ENCODE measurements at places on chromosomes 2 and 18.

- no peak for DNase-seq
These were observed 39.2 kb downstream of the DPYSL5 start for GRCh38 chr2:26887151-26887550.

GRCh38 chr18:5513947-5514346 lies 29.9 kb downstream of the EPB41L3 start:
- no peak for DNase-seq

- DNase-seq, result no peak
These were observed 67.0 kb downstream of the PMS1 start for GRCh38 chr2:189851174-189851826.

- DNase-seq, result peak; percentile 80
These were observed 12.2 kb downstream of the RAB31 start for GRCh38 chr18:9720327-9720726.

DNA sequence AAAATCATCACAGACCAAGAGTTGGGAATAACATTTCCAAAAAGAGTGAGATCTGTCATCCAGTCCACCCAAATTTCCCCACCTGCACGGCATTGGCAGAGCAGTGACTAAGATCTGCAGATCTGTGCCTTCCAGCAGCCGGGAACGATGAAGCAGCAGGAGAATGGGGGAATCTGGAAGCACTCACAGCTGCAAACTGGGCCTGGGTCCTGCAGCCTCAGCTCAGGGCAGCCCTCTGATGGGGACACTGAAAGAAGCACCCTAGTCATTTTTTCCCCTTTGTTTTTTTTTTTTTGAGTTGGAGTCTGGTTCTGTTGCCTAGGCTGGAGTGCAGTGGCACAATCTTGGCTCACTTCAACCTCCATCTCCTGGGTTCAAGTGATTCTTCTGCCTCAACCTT lies 4.4 kb upstream of the SAG start:
- peak; percentile 73 for DNase-seq

DNA sequence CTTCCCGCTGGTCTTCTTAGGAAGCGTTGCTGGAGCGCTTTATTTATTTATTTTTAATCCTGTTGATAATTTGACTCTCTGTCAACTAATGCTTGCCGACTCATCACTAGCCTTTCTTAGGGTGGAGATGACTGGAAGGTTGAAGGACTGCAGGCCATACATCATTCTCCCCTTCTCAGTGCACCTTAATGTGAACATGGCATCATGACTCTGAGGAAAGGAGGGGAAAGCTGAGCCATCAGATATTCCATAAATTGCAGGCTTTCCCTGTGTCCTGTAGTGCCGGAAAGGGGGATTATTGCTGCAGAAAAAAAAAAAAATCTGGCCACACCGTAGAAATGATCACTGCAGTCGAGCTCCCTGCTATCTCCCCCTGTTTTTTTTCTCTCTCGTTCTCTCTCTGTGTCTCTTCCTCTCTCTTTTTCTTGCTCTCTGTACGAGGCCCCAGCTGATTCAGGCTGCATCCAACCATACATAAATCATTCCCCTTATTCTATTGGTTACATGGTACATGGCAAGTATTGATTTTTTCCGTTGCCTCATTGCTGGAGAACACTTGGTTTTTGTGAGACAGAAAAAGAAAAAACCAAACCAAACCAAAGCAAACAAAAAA lies 125.8 kb upstream of the EFEMP1 start:
- DNase-seq, result no peak

DNA sequence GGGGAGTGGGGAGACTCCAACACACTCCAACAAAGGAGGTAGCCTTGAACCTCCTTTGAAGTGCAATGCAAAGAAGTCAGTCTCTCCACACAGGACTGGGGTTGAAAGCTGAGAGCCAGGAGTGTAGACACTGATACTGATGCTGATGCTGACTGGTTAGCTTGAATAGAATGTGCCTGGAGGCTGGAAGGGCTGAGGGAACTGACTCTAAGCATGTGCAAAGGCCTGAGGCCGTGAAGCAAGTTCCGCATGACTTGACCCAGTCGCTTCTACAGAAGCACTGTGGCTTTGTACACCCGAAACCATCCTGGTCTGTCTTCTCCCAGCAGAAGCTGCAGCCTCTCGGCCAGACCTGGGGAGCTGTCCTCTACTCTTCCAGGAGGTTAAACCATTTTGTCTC lies 10.4 kb downstream of the FOXI3 start:
- DNase-seq, result no peak

DNA sequence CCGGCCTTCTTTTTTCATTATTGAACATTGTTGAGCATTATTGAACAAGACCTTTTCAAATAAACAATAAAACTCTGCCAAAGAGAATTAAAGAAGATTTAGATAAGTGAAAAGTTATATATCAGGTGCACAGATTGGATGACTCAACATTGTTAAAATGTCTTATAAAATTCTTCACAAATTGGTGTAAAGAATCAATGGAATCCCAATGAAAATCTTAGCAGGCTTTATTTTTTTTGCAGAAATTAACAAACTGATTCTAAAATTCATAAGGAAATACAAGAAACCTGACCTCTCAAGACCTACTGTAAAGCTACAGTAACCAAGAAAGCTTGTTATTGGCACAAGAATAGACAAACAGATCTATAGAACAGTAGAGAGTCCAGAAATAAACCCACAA lies 70.3 kb downstream of the LAMA1 start:
- DNase-seq, result no peak

GRCh38 chr2:128187032-128187654 lies 96.1 kb downstream of the UGGT1 start:
- no peak for DNase-seq

DNA sequence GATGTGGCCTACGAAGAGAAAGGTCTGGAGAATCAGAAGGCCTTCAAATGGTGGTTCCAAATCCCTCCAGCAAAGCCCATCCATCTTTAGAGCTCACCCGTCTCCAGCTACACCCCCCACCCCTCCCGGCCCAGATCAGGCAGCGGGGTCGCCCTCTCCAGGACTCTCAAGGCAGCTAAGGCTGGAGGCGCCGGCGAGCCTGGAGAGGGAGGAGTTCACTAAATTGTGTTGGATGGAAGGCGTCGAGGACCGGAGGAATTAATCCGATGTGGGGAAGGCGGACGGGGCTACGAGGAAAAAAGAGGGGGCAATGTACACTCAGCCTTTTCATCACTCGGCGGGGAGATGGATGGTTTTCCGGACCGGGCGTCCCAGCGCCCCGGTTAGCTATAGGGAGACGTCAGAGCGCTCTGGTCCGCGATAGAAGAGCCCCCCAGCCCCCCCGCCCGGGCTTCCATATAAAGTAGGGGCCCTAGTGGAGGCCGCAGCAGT lies at the start of gene GRP:
TSS of gene GRP (plus strand) at position 487 of the 492 bp plus-strand sequence. CDS start 108 bp downstream, outside the sequence.
- DNase-seq, result peak; percentile 77

DNA sequence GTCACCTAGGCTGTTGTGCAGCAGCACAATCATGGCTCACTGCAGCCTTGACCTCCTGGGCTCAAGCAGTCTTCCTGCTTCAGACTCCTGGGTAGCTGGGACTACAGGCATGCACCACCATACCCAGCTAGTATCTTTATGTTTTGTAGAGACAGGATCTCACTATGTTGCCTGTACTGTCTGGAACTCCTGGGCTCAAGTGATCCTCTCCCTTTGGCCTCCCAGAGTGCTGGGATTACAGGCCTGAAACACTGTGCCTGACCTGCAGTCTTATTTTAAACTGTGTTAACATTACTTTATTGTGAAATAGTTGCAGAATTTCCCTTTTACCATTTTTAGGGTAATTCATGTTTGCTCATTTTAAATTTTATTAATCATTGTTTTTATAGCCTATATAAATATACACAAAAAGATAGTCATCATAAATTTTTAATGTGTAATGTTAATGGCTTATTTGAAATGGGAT lies 24.6 kb downstream of the EML4 start:
- no peak for DNase-seq

DNA sequence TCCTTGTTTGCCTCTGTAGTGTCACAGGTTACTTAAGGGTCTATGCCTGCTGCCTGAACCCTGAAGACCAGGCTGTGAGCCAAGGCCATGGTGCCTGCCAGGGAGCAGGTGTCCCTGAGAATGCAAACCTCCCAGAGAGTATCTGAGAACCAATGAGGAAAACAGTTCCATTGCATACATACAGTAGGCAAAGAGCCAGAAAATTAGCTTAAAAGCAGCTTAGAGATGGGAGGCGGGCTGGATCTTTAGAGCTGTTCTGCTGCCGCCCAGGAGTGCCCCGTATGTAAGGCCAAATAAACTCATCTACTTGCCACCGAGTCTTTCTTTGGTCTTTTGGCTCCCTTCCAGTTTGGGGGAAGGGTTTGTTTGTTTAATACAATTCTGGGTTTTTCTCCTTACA lies 327.9 kb downstream of the CLIP4 start:
- no peak for DNase-seq

- peak; percentile 13 for DNase-seq
These were observed 256.1 kb downstream of the RPRM start for GRCh38 chr2:153222231-153223165.

GRCh38 chr2:102301867-102302362 lies 9.4 kb upstream of the IL1RL1 start:
- DNase-seq, result peak; percentile 30

DNA sequence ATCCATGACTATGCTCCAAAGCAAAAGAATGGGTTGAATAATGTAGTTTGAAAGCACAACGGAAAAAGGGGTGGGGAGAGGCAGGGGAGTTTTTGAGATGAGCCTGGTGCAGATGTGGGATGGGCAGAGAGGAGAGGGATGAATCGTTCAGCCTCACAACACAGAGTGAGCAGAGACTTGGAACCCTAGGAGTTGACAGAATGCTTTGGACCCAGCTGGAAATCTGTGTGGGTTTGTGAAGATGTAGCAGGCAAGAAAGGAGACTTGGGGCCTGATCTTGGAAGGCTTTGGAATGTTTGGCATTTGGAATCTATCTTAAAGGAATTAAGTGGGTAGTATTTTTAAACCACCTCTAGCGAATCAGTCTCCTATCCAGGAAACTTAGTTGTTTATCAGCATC lies 66.0 kb upstream of the KCTD1 start:
- peak; percentile 28 for DNase-seq

DNA sequence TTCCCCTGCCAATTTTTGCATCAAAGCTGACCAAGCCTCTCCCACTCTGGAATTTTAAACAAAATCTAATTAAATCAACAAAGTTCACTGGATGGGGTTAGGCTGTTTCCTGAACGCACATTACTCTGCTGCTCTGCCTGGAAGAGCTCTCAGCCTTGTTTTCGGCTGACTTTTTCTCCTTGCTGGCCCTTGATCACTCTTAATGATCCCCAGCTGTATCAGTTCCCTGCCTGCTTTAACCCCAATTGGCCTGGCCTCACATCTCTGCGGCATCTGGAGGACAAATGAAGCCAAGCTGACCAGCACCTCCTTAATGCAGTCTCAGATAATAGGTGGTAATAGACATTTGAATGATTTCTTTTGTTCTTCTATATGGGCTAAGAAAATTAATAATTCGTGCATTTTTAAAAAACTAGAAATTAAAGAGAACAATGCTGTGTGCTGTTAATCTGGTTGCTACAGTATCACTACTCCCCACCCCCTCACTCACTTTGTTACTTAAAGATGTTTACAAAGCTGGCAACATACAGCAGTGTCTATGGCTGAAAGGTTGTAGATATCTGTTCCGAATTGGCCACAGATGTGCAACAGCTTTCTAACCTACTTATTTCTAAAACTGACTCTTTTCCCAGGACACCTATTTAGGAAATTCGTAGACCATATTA lies 415.2 kb upstream of the KCNH7 start:
- DNase-seq, result no peak

DNA sequence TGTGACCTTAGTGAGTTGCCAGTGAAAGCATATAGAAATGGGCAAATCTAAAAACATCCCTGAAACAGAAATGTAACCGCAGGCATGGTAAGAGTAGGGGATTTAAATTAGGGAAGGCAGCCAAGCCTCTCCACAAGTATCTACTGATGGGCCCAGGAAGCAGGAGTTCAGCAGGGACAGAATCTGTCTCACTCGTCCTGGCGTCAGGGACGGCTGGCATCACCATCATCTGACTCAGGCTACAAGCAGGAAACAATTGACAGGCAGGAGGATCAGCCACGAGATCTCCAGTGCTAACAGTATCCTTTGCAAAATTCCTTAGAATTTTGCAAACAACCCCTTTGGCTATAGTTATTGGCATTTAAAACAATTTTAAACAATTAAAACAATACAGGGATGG lies 61.3 kb downstream of the SMAD4 start:
- DNase-seq, result no peak

- DNase-seq, result no peak
These were observed 108.8 kb downstream of the MTCL1 start for GRCh38 chr18:8814206-8814605.

GRCh38 chr2:86044614-86045013 lies 61.1 kb downstream of the POLR1A start:
- DNase-seq, result no peak

DNA sequence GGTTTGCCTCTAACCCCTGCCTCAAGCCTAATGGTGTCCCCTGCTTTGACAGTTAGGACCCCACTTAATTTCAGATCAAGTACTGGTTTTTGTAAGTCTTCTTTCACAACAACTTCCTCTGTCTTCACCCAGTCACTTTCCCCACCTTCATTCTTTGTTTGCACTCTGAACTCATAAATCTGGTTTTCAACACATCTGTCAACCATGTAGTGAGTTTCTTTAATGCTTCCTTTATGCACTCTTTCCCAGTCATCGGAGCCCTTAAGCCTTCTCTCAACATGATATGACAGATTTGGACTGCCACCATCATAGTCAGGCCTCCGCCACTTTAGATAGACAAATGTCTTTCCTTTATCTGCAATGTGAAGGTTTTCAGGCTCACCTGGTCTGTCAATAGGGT lies 109.1 kb downstream of the PLEKHA3 start:
- no peak for DNase-seq

DNA sequence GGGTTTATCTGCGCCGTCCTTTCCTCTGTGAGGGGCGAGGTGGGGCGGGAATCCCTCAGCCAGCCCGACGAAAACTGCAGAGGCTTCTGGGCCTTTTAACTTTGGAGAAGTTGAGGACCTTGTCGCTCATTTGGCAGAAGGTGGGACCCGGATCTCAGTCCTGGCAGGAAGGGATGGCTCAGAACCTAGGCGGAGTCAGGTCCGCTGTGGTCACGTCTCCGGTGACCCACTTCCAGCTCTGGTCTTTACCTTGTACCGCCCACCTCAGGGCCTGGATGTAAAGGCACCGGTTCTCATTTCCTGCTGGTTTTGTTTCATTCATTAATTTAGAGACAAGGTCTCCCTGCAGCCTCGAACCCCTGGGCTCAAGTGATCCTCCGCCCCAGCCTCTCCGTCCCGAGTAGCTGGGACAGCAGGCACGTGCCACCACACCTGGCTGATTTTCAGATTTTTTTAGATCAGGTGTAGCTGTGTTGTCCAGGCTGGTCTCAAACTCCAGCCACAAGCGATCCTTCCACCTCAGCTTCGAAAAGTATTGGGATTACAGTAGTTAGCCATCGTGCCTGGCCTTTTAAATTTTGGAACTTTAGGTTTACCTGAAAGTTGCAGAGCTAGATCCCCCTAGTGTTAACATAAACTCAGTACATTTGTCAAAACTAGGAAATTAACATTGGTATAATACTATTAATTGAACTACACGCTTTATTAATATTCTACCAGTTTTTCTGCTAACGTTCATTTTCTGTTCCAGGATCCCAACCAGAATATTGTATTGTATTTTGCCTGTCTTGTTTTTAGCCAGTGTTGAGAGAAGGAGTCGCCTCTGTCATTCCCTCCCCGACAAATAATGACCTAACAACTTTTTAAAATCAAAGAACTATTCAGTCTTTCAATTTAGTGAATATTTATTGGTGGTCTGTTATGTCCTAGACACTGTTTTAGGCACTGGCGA lies 852 bp downstream of the POLI start:
- peak; percentile 59 for DNase-seq
